Activated CD4-positive, CD25-positive, alpha-beta regulatory T cell treated with anti-CD3 and anti-CD28 coated beads, Interleukin-2, amount 50 U/mL, for 16 hours (primary cell): ENCODE measurements at places on chromosomes 4 and X.

DNA sequence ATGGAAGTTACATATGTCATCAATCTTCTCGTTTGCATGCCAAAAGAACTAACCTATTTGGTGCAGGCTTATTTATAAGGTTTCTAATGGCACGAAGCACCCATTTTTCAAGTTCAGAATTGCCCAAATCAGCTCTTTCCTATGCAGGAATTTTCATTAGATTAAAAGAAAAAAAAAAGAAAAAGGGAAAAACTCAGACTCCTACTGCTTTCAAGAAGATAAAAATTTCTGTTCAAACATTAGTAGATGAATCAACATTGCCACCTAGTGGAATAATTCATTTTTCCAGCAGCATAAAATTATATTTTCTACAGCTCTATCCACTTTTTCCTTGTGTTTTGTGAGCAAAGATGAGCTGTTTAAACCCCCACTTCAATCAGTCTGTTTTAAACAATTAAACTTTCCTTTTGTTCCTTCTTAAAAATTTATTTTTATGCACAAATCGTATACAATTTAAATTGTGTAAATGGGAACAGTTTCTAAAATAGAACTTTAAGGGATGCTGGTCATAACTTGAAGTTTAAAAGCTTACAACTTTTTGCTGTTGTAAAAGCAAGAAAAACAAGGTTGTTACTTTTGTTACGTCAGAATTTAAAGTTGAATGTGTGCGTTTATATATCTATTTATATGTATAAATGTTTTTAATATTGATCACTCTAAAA lies 309.9 kb downstream of the ARAP2 start:
- no peak for DNase-seq

GRCh38 chr4:34464196-34464595 lies 1780.1 kb downstream of the ARAP2 start:
- DNase-seq = no peak

DNA sequence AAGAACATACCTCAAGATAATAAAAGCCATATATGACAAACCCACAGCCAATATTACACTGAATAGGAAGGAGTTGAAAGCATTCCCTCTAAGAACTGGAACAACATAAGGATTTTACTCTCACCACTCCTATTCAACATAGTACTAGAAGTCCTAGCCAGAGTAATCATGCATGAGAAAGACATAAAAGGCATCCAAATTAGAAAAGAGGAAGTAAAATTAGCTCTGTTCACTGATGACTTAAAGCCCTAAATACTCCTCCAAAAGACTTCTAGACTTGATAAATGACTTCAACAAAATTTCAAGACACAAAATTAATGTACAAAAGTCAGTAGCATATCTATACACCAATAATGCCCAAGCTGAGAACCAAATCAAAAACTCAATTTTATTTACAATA lies 235.7 kb downstream of the NKX6-1 start:
- no peak for DNase-seq

DNA sequence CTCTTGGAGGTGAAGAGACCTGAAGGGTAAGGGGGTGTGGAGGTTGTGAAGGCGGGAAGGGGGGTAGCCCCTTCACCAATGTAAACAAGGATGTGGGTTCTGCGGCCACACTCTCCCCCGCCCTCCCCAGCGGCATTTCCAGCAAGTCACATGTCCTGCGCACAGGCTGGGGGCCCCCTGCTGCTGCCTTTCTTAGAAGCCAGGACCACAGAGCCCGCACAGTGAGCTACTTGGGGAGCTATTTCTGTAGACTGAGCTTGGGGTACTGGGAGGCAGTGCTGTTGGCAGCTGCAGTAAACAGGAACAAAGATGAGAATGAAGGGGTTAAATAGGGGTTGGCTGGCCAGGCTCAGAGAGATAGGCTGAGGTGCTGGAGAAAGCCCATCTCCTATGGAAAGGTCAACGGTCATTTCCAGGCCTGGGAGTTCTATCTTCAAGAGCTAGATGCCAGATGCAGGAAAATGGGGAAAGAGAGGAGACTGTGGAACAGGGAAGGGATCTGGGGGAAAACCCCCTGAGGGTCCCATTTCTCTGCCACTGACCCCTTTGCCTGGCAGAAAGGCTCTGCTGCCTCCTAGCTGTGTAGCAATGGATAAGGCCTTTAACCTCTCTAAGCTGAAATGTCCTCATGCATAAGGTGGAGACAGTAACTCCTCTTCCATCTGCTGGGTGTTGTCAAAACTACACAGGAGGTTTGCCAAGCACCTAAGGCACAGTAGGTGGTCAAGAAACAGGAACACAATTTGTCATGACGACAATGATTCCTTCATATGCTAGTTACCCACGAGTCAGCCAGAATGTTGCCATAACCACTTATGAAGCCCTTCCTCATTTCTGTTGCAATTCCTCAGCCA lies 18.5 kb upstream of the PIM2 start:
- peak; percentile 79 for DNase-seq

DNA sequence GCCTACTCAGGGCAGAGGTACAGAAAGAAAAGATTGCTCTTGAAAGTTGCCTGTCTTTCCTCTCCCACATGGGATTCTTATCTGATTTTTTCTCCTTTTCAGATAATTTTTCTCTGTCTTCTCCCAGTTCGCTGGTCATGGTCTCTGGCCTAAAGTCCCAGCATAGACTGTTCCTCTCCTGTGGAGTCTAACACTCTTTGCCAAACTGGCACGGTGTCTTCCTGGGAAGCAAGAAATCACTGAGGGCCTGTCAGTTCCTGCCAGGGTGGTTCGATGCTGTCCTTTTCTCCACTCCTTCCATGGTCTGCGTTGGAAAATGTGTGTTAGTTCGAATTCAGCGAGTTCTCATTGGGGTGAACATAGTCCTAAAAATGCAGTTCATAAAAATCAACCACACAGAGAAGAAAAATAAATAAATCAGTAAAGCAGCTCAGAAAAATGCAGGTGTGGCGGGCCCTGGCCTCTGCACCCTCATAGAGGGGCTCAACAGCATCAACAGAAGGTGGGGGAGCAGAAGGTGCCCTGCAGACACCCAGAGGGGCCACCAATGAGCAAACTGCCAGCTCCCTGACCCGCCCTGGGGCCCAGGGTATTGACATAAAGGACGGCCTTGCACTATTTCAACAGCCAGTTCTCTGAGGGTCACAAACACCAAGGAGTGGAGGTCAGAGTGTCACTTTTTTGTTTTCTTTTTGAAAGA lies 2.1 kb downstream of the RGN start:
- no peak for DNase-seq

- no peak for DNase-seq
Measured at GRCh38 chr4:150021483-150021882, 56.8 kb upstream of the DCLK2 start.

- no peak for DNase-seq
Measured at GRCh38 chrX:40166582-40166981, 68.8 kb upstream of the BCOR start.

DNA sequence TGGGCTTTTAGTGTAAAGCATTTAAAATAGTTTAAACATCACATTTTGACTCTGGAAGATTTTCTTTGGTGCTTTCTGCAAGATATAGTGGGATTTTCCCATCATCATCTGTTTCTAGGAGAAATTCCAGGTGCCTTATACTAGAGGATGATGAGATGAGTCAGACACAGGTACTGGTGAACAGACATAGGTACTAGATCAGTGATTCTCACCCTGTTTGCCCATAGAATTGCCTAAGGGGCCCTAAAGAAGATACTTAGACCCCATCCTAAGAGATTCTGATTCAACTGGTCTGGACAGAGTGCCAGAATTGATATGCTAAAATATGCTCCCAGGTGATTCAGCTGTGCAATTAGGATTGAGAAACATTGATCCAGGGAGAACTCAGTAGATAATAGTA lies 9.7 kb downstream of the TSPAN7 start:
- DNase-seq = no peak

- DNase-seq = no peak
Measured at GRCh38 chr4:77777135-77777807, 41.9 kb downstream of the CNOT6L start.

DNA sequence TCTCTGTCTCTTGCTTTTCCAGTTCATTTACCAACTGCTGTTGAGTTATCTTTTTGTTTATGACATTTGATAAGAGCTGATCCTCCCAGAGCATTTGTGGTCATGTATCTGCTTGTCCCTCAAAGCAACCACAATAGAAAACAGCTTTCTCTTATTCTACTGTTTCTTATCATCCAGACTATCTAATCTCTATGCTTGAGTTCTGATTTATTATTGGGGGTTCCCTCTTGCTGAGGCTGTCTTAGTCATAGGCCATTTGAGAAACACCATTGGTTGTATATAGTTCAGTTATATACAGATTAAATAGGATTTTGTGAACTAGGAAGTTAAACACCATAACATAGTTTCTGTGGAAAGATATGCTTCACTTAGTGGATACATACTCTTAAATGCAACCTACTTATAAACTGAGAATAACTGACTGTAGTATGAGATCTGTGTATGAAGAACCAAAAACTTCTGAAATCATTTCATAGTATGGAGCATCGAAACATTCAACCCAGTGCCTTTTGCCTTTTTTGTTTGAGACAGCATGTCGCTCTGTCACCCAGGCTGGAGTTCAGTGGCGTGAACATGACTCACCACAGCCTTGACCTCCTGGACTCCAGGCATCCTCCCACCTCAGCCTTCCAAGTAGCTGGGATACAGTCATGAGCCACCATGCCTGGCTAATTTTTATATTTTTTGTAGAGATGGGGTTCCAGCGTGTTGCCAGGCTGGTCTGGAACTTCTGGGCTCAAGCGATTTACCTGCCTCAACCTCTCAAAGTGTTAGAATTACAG lies 75.8 kb downstream of the STIM2 start:
- DNase-seq = no peak

DNA sequence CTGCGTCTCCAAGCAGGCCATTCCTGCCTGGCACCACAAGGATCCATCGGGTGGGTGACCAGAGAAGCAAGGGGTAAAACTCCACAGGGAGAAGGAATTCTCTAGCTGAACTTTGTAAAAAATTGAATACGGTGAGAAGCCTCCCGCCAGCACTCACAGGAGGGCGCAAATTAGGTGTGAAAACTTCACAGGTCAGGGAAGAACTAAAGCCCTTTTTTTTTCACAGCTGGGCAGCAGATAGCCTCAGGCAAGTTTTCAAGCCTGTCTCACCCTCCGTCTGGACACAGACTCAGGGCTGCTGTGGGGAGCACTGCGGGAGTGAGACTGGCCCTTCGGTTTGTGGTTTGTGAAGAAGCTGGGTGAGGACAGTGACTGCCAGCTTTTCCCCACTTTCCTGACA lies 224.1 kb upstream of the FGF16 start:
- DNase-seq = no peak

DNA sequence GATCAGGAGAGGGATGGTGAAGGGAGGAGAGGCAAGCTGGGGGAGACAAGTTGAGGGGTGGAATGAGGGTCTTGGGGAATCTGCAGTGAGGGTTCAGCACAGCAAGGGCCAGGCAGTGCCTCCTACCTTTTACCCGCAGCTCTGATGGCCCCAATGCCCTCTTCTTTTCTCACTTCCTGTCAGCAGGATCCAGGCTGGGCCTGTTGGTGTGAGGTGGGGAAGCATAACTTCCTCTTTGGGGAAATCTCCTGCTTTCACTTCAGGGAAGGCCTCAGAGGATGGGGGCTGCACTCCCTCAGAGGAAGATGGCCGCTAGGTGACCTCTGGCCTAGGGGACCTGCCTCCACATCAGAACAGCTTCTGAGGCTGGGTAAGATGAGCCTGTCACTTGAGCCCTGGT lies 36.5 kb downstream of the EFNB1 start:
- no peak for DNase-seq

- DNase-seq = no peak
Measured at GRCh38 chr4:12393631-12394262, 965.1 kb upstream of the HS3ST1 start.

DNA sequence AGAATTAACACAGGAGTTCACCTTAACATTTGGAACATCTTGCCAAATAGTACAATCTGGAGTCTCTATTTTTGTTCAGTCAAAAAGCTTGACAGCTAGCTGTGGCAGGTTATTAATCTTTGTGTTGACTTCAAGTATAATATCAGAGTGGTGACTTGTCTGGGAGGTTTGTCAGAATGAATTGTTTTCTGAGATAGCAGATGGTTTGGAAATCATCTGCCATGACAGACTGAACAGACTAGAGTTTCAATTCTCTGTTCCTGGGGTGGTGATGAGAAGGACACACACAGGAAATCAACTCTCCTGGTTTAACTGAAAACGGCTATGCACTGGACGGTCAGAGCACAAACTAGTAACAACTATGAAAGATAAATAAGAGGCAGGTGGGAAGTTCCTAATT lies 203.3 kb upstream of the EMCN start:
- DNase-seq = no peak

- no peak for DNase-seq
Measured at GRCh38 chrX:98646351-98646750, 1762.6 kb downstream of the RPA4 start.

- DNase-seq = no peak
Measured at GRCh38 chr4:27101126-27101525, 240.5 kb downstream of the STIM2 start.

- DNase-seq = no peak
Measured at GRCh38 chr4:151599863-151600262, 160.9 kb downstream of the GATB start.

- DNase-seq = no peak
Measured at GRCh38 chr4:37650481-37650880, 35.7 kb downstream of the RELL1 start.

DNA sequence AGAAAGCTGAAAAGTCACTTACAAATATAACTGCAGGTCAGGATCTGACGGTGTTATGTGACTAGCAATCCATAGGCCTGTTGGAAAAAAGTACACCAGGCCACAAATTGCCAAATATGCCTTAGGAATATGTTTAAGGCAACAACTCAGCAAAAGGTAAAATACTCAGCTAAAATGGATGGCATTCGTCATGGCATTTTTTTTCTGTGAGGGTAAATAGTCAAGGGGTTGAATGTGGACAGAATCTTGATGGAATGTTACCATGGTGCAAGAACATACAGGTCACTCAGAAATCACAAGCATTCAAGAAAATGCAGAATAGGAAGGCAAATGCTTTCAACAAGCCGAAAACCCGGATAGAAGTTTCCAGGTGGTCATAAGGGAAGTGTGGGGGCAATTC lies 121.7 kb upstream of the MBNL3 start:
- no peak for DNase-seq

GRCh38 chr4:74111306-74111975 lies 12.4 kb upstream of the CXCL2 start:
- no peak for DNase-seq

GRCh38 chr4:123403080-123403604 lies 6.5 kb downstream of the SPRY1 start:
- DNase-seq = no peak
